ENCODE measurements at places on chromosomes 2 and 18. TPM values are rescaled to one million over a fixed set of nuclear protein-coding genes. Genes with fewer than 3 reads are reported as not detected.

LRRC30 gene
- total RNA-seq = not detected

C2orf72 gene
- 0.10 TPM for total RNA-seq

SGPP2 gene
- total RNA-seq = 14.8 TPM

SERPINB11 gene
- total RNA-seq = not detected

SLC8A1 gene
- total RNA-seq = 0.73 TPM

NT5DC4 gene
- total RNA-seq = not detected

TEKT4 gene
- total RNA-seq = 0.39 TPM

NCKAP5 gene
- not detected for total RNA-seq

UGT1A4 gene
- total RNA-seq = not detected

TNFAIP6 gene
- not detected for total RNA-seq

GPR75 gene
- total RNA-seq = 4.4 TPM

SLC14A1 gene
- 0.59 TPM for total RNA-seq

SERPINB12 gene
- not detected for total RNA-seq

NETO1 gene
- total RNA-seq = not detected

CDKL4 gene
- total RNA-seq = 0.54 TPM

IL37 gene
- 0.39 TPM for total RNA-seq

GPR155 gene
- total RNA-seq = 19.2 TPM

NFATC1 gene
- total RNA-seq = 38.2 TPM

PCARE gene
- not detected for total RNA-seq

DYNAP gene
- not detected for total RNA-seq

E2F6 gene
- total RNA-seq = 12.0 TPM

IGFBP2 gene
- 11.3 TPM for total RNA-seq

ADCYAP1 gene
- total RNA-seq = not detected

STAT4 gene
- total RNA-seq = 95.0 TPM

RIF1 gene
- 56.8 TPM for total RNA-seq

PDE11A gene
- not detected for total RNA-seq

PMAIP1 gene
- total RNA-seq = 24.1 TPM

NIFK gene
- 78.7 TPM for total RNA-seq

NEB gene
- 0.12 TPM for total RNA-seq

NGEF gene
- not detected for total RNA-seq

WDR75 gene
- total RNA-seq = 58.7 TPM

TNP1 gene
- total RNA-seq = not detected

GYPC gene
- 113 TPM for total RNA-seq

MEP1B gene
- 0.10 TPM for total RNA-seq

CD8A gene
- total RNA-seq = 2.6 TPM

NAT8 gene
- not detected for total RNA-seq

VIL1 gene
- total RNA-seq = 0.27 TPM

RAD51AP2 gene
- total RNA-seq = not detected

DNAJC5G gene
- not detected for total RNA-seq

ZNF521 gene
- total RNA-seq = not detected

KIF5C gene
- 18.3 TPM for total RNA-seq

PTH2R gene
- total RNA-seq = 0.07 TPM

ASB3 gene
- 21.0 TPM for total RNA-seq

CAPN13 gene
- not detected for total RNA-seq

STPG4 gene
- 0.22 TPM for total RNA-seq

CRACDL gene
- 1.2 TPM for total RNA-seq

MC5R gene
- total RNA-seq = 0.15 TPM

NFE2L2 gene
- 76.2 TPM for total RNA-seq

PROKR1 gene
- total RNA-seq = 0.05 TPM

Measured in T-helper 1 cell treated with Interleukin-12 subunit alpha and Interleukin-12 subunit beta and Interleukin-4 antibody, amounts not matched to agents 30 ng/mL and 1 ng/mL, for 36 hours (primary cell).